ENCODE measurements at places on chromosomes 2 and 18.

DNA sequence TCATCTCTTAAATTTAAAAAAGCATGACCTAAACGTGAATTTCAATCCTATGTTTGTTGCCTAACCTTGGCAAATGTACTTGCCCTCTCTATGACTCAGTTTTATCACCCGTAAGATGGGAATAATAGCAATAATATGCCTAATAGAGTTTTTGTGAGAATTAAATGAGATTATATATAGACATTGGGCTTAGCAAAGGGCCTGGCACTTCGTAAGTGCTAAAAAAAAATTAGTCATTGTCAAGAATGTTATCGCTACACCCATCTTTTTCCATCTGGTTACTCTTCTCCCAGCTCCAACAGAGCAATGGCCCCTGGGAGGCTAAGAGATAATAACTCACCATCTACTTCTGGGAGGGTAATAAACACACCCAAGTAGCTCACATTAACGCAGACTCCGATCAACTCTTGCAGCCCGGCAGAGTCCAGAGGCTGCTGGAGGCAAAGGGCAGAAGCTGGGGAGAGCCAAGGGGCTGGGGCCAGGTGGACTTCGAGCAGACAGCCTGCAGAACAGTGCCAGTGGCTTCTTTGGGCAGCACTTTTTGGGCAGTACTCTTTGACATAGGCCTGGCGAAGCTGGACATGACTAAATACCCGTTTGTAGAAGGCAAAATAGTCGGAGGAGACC lies 63.9 kb upstream of the STPG4 start:
- DNase-seq = no peak

DNA sequence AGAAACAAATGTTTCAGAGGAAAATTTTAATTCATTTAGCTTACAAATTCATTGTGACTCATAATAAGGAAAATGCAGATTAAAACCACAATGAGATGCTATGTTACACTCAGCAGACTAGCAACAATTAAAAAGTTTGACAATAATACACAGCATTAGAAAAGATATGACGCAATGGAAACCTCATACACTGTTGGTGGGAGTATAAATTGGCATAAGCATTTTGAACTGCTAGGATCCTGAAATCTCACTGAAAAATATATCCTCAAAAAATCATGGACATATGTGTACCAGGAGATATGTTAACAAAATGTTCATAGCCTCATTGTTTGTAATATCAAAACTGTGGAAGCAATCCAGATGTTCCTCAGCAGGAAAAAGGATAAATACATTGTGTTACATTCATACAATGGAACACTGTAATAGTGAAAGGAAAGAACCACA lies 13.7 kb downstream of the CALCRL start:
- peak; percentile 34 for DNase-seq

- DNase-seq = no peak
Measured at GRCh38 chr2:216003876-216004696, 9.3 kb downstream of the MREG start.

DNA sequence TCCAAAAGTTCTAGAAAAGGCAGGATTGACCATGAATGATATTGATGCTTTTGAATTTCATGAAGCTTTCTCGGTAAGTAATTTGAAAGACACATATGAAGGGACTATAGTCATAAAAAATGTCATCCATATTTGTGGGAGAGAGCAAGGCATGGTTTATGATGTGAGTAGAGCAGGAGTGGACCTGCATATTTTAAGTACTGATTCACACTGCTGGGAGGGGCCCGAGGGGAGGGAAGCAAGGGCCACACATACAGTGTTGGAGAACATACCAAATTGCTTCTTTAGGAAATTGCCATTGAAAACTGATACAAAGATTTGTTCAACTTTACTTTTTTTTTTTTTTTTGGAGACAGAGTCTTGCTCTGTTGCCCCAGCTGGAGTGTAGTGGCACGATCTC lies 39.4 kb downstream of the HADHB start:
- DNase-seq = no peak

- DNase-seq = no peak
Measured at GRCh38 chr18:29147944-29148343, 971.0 kb upstream of the CDH2 start.

DNA sequence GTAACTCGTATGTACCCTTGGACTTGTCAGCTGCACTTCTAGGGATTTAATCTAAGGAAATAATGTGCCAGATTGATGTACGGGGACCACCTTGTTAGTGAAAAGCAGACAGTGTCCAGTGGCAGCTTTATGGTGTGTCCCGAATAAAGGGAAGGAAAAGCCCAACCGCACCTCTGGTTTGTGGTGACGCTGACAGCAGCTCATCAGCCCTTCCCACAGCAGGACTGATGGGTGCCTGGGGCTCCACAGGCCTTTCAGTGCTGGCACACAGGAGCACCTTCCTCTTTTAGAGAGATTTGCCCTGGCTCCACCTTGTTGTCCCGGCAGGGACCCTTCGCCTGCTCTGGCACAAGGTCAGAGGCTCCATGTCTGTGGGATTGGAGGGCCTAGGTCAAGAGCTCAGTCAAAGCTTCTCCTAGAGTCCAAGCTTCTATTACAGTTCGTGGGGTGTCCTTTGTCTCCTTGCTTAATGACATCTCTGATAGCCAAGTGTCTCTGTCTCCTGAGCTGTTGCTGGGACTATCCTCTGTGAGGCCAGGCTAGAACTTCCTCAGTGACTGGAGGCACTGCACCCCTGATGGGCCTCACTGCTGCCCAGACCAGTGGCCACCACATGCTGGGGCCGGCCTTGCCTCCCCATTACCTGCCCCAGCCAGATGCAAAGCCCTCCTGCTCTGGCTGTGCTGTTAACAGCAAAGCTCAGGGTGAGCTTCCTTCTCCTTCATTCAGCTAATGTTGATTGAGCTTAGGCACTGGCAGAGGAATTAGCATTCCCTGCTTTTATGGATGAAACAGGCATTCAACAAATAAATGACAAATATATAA lies 33.0 kb upstream of the SCLY start:
- no peak for DNase-seq

- no peak for DNase-seq
Measured at GRCh38 chr2:184481865-184482264, 116.5 kb upstream of the ZNF804A start.
